ENCODE measurements at places on chromosomes 3 and 15.

DNA sequence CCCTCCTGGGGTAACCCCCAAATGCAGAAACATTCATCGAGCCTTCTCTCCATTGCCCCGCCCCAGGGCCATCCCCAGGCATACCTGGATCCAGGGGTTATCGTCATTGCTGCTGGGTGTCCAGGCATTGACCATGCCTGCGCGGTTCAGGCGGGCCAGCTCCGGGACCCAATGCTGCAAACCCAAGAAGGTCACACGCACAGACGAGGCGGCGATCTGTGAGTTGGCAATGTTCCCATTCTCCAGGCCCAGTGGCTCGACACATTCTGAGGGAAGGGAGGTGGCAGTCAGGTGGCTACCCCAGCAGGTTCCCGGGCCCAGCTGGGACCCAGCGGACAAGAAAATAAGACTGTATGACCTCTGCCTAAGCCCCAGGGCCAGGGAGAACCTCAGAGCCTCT, 6.1 kb downstream of the MFGE8 start:
- no peak for DNase-seq

- DNase-seq = no peak
Measured at GRCh38 chr3:69320871-69321271, 65.0 kb downstream of the FRMD4B start.

- no peak for DNase-seq
Measured at GRCh38 chr3:139313921-139314320, 29.9 kb upstream of the MRPS22 start.

DNA sequence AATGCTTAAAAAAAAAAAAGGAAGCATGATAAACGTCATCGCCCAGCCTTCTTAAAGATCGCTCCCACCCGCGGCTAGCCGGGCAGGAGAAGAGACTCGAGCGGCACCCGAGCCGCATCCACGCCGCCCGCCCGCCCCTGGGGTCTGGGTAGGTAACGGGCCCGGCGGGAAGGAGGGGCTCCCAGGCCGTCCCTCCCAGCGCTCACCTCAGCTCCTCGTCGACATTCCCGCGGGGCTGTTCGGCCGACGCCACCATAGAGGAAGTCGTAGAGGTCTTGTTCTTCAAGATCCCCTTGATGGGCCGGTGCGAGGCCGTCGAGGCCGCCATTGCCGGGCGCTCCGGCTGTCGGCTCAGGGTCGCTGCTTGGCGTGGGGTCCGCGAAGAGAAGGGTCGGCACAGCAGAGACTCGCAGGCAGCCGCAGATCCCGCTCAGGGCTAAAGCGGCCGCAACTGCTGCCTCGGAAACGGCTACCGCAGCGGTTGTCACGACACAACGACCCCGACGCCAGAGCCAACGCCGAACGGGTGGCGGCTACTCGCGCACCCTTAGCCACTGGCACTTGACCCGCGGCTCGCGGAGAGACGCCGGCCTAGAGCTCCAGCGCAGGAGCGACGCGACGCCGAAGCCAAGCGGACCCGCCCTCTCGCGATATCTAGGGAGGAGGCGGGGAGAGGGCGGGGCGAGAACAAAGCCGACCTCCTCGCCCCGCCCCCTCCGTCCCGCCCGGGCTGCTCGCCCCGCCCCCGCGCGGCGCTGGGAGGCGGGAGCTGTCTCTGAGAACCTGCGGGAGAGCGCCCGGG, at the start of gene PPP1R2:
Gene PPP1R2 (minus strand): TSS at position 628 of the 802 bp plus-strand sequence. CDS start 300 bp downstream, at position 328.
- peak; percentile 91 for DNase-seq

GRCh38 chr3:121974601-121975111, 47.4 kb downstream of the ILDR1 start:
- DNase-seq = no peak

DNA sequence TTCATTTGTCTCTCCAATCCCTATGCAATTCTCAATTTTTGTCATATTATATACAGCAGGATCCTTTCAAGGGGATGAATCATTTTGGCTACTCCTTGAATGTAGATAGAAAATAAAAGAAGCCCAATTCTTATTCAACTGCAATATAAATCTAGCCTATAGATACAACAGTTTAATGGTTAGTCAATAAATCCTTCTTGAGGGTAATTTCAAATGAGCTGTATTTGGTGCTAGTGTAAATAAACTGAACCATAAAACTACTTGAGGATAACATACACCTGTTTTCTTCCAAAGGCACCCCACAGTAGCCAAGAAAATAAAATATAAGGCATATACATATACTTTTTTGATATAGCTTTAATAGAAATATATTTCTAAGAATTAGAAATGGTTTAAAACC, 830.3 kb downstream of the ROBO1 start:
- DNase-seq = no peak

DNA sequence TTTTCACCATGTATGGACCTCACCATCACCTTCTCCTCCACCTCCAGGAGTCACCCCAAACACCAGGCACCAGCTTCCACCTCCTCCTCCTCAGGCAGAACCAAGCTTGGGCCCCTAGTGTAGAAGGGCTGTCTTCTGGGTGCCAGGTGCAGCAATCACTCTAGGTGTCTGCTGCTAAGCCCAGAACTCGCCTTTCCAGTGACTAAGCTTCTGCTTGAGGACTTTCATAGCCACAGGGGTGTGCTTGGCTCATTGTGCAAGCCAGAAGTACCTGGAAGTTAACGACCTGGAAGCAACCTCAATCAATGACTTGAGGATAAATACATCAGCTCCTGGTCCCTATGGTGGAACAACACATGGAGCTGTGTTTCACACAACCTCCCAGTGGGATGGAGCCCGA, 49.8 kb upstream of the PXYLP1 start:
- no peak for DNase-seq

DNA sequence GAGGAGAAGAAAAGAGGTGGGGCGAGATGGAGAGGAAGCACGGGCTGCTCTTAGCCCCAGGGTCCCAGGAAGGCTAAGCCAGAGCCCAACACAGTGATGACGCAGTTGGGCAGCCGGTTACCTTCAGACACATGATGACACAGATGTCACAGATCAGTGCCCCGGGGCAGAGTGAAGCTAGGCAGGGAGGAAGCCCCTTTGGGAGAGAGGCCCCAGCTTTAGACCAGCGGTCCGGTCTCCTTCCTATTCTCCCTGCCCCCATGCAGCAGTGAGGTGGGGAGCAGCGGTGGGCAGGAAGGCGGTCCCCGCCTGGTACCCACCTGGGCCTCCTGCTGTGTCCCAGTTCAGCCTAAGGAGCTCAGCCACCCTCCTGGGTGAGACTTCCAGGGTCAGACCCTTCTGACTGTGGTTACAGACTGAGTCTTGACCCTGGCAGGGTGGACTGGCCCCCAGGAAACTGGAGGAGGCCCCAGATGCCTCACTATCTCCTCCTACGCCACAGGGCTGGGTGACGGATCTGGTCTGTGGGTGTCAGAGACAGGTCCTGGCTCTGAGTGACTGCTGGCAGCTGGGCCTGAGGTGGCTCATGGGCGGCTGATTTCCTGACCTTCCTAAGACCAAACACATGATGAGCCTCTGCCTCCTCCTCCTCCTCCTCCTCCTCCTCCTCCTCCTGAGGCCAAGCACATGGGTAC, 38.8 kb upstream of the LINGO1 start:
- no peak for DNase-seq

GRCh38 chr15:45630917-45631691, 3.7 kb upstream of the SQOR start:
- no peak for DNase-seq

DNA sequence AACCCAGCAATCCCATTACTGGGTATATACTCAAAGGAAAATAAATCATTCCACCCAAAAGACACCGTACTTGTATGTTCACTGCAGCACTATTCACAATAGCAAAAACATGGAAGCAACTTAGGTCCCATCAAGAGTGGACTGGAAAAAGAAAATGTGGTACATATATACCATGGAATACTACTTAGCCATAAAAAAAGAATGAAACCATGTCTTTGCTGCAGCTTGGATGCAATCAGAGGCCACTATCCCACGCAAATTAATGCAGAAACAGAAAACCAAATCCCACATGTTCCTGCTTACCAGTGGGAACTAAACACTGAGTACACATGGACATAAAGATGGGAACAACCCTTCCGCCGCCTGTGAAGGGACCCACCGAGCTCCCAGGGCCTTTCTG, 34.2 kb downstream of the UACA start:
- DNase-seq = no peak
